GM19239 (cell line): ENCODE measurements at places on chromosomes 12 and 14.

DNA sequence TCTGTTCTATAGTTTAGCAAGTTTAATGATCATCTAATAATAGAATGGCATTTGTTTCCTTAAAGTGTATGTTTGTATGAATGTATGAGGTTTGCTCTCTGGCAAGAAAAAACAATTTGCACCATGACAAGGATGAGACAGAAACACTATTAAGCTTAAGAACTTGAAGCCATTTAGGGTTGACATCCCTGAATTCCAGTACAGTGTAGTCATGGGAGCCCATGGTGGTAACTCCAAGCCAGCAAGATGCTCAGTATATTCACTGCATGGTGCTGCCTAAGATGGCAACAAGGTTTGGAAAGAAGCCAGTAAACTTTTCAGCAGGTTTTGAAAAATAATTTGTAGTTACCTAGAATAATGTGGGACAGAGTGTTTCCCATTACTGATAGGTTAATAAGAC is 158.6 kb downstream of the PRIMA1 start:
- DNase-seq = no peak

- DNase-seq = no peak
Measured at GRCh38 chr14:61953602-61954001, 191.4 kb downstream of the SNAPC1 start.

DNA sequence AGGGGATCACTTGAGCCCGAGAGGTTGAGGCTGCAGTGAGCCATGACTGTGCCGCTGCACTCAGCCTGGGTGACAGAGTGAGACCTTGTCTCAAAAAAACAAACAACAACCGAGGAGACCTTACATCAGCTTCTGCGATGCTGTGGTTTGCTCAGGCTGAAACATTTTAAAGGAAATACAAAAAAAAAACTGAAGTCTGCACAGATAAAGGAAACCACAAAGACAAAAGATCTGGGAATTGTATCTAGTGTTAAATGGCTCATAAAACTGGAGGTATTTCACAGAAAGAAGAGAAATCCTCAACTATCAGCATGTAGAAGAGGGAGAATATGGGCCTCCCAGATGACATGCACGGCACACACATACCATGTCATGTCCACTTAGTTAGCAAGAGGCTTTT is 60.3 kb upstream of the VPS33A start:
- no peak for DNase-seq

DNA sequence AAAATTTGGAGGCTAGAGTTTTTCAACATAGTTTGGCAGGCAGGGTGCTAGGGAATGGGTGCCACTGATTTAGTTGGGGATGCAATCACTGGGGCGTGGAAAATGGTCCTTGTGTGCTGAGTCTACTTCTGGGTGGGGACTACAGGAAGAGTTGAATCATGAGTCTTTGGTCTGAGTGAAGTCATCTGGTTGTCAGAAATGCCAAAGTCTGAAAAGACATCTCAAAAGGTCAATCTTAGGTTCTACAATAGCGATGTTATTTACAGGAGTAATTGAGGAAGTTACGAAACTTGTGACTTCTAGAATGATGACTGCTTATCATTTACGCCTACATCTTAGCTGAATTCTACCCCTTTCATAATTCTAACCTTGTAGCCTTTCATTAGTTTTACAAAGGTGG is 209.1 kb downstream of the NUBPL start:
- no peak for DNase-seq
